ENCODE measurements at places on chromosomes 5 and 9.

DNA sequence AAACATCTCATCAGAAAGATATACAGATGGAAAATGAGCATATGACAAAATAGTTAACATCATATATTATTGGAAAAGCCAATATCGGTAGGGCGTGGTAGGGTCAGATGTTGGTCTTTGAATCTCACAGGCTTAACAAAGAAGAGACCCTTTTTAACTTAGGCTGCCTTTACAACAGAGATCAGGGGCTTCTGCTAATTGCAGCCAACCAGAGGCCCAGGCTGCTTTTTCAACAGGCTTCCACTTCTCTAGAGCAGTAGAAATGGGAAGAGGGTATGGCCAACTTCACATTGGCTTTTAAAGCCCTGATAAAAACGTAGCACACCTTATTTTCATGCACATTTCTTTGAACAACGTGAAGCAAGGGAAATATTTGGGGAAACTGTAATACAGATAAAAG is 764.3 kb upstream of the CTNND2 start:
- DNase-seq: no peak

GRCh38 chr5:130102960-130103359 is 198.7 kb downstream of the CHSY3 start:
- DNase-seq: no peak

DNA sequence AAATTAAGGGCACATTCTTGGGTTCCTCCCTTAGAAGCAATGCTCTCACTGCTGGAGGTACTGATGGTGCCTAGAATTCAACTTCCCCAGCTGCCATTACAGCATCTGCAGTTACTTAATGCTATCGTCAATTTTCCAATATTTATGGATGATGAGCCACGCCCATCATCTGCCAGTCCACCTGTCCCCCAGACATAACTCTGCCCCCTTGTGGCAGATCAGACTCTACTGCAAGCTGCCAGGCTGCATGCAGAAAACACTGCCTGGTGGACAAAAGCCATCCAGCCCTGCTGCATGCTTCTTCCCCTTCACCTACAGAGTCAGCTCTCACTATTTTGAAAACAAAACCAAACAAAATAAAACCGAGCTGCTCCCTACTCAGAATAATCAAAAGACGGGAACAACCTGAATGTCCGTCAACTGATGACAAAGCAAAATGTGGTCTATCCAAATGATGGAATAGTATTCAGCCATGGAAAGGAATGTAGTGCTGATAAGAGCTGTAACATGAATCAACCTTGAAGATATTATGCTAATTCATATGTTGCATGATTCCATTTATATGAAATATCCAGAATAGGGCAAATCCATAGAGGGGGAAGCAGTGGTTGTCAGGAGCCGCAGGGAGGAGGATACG is 66.4 kb downstream of the RETREG1 start:
- no peak for DNase-seq

GRCh38 chr5:132686193-132686592 is 12.4 kb downstream of the IL4 start:
- no peak for DNase-seq

DNA sequence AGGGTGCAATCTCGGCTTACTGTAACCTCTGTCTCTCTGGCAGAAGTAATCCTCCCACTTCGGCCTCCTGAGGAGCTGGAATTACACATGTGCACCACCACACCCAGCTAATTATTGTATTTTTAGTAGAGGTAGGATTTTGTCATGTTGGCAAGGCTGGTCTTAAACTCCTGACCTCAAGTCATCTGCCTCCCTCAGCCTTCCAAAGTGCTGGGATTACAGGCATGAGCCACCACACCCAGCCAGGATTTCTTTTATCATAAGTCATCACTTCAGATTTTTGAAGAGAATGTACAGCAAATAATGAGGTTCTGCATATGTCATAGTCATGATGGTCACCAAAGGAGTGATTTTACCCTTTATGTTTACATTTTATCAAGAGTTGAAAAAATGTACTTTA is 108.1 kb downstream of the GCNT1 start:
- DNase-seq: no peak

- DNase-seq: no peak
These were observed 271.6 kb downstream of the MAST4 start for GRCh38 chr5:66867618-66868322.

Measured in upper lobe of left lung (tissue), 6 donors.